PC-9 (cell line): ENCODE measurements at places on chromosomes 2 and 18. TPM values are rescaled to one million over a fixed set of nuclear protein-coding genes. Genes with fewer than 3 reads are reported as not detected.

DNA sequence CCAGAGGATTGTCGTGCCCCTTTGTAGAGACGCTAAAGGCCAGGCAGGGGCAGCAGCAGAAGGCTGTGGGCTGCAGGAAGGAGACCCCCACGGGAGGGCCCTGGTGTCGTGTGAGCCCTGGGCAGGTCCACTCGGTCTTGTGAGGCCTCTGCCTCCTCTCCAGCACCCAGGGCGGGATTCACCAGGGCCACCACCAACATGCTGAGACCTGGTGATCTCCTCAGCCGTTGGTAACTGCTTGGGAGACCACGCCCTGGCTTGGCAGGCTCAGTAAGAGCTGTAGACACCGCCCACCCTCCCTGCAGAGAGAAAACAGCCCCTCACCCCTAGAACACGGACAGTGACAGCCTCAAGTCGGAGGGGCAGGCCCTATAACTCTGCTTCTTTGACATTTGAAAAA is 21.1 kb downstream of the MBP start:
- DNase-seq = no peak

- DNase-seq = no peak
Measured at GRCh38 chr2:177636672-177637071, 244.1 kb downstream of the AGPS start.

GRCh38 chr2:55134316-55134706 is 84.1 kb upstream of the RTN4 start:
- DNase-seq = no peak

Gene TMEM182
- 12.9 and 13.7 TPM in 2 replicates for total RNA-seq

Gene PHOSPHO2
- 5.3 and 5.9 TPM in 2 replicates for total RNA-seq
